Effector CD8-positive, alpha-beta T cell (primary cell): ENCODE measurements at places on chromosomes 5 and 9.

DNA sequence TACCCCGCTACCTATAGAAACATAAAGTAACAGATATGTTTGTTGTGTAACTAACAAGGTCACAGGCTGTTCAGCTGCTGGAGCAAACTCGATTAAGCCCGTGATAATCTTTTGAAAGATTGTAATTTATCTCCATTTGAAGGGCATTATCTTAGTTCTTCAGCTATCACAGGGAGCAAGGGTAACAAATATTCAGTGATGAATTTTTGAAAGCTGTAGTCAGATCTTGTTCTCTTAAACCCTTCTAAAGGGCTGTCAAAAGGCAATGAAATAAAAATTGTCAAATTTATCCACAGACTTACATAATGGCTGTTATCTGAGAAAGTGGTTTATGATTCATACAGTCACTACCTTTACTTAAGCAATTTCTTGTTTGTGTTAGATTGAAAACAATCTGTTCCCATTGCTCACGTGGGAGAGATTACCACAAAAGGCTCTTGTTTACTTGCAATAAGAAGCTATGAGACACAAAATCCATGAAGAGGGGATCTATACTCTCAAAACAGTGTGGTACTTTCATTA lies 78.3 kb upstream of the ZNF608 start:
- DNase-seq = no peak

DNA sequence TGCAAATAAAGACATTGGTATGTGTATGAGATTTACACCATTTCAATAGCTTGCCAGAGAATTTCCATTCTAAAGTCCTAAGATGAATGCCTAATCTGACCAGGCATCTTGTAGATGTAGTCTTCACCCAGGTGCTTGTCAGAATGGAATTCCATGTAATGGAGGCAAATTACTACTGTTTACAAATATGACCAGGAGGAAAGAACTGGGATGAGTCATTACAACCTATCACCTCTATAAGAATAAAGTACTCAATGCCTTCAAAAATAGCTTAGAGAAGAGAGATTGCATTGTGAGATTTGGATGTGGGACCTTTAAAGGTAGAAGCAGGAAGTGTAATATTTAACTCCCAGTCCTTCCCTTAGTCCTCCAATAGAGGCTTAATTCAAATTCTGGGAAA lies 507.0 kb upstream of the PTGER4 start:
- no peak for DNase-seq

DNA sequence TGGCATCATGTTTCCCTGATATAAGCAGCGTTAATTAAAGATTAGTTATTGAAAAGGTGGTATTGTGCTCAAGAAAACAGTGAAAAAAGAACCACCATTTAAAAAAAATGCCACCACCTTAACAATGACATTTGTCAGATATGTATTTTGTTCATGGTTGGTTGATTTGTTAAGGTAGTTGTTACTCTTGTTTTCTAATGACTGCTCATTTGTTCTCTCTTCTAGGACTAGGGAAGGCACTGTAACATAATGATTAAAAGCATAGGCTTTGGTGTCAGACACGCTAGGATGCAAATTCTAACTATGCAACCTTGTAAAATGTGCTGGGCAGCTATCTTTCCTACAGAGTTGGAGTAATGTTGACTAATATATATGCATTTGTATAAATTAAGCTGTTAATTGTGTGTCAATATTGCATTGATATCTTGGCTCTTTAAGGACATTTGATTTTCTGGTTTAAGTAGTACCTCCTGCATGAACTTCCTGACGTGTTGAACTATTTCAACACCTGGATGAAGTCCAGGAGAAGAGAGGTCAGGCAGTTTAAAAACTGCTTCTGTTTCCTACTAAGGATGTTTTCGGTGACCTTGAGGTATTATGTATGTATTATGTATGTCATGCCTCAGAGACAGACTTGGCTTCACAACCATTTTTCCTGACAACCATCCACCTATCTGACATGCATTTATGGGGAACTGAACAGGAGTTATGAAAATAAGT lies 77.8 kb downstream of the MUSK start:
- DNase-seq = no peak

GRCh38 chr5:75472973-75473372 lies 38.5 kb downstream of the CERT1 start:
- DNase-seq = no peak

DNA sequence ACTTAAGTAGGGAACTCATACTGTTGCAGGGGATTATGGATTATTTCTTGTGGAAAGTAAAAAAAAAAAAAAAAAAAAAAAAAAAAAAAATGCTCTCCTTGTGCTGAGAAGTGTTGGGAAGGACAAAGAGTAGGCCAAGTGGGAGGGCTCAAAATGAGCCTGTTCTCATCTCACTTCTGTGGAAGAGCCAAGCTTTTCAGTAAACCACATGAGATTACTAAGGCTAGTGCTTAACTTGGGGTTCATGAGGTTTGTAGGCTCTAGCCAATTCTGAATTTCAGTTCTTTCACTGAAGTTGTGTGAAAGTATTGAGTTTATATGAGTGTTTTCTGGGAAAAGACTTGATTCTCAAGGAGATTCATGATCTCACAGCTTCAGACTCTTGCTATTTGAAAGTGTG lies 23.0 kb upstream of the CEP78 start:
- no peak for DNase-seq

GRCh38 chr9:40926404-40927259 lies 201.8 kb downstream of the FOXD4L6 start:
- no peak for DNase-seq

DNA sequence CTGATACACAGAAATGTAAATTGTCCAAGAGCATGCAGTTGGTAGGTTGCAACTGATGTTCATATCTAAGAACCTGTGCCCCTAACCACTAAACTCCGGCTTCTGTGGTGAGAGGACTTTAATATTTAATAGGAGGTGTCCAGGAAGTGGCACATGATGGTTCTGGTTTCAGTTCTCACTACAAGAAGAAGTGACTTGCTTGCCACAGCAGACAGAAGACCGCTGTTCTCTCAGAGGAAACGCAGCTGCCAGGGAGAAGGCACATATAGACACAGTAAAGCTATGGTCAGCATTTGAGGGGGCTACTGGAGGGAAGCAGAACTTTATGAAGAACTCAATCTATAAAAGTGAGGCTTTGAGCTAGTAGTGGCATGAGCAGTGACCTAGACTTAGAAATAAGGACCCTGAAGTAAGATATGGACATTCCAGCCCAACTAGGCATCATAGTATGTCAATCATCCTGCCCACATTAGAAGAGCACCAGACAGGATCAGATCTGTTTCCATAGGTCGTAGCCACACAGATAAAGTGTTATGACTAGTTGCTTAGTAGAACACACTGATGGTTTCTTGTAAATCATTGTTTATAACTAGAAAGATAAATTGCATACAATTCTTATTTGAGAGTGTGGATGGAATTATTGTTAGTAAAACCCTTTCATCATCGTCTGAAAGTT lies 36.4 kb upstream of the DAB2 start:
- no peak for DNase-seq

GRCh38 chr5:74400067-74400466 lies 240.5 kb downstream of the ENC1 start:
- DNase-seq = no peak

- DNase-seq = no peak
These were observed 23.1 kb downstream of the MLLT3 start for GRCh38 chr9:20599195-20599594.

GRCh38 chr9:80359941-80360881 lies 788.4 kb downstream of the TLE4 start:
- DNase-seq = no peak

GRCh38 chr5:131466171-131466766 lies 168.8 kb downstream of the RAPGEF6 start:
- DNase-seq = no peak
